Activated CD4-positive, CD25-positive, alpha-beta regulatory T cell treated with anti-CD3 and anti-CD28 coated beads, Interleukin-2, amount 50 U/mL, for 24 hours (primary cell): ENCODE measurements at places on chromosomes 7 and 10.
A peak's percentile ranks its signal among the peaks of the same experiment; 100 is the strongest.

GRCh38 chr7:36984710-36985312, 260.5 kb upstream of the AOAH start:
- no peak for ATAC-seq

GRCh38 chr10:76086761-76087639, 655.6 kb downstream of the LRMDA start:
- no peak for ATAC-seq

GRCh38 chr7:112156412-112156811, 49.8 kb downstream of the DOCK4 start:
- no peak for ATAC-seq

DNA sequence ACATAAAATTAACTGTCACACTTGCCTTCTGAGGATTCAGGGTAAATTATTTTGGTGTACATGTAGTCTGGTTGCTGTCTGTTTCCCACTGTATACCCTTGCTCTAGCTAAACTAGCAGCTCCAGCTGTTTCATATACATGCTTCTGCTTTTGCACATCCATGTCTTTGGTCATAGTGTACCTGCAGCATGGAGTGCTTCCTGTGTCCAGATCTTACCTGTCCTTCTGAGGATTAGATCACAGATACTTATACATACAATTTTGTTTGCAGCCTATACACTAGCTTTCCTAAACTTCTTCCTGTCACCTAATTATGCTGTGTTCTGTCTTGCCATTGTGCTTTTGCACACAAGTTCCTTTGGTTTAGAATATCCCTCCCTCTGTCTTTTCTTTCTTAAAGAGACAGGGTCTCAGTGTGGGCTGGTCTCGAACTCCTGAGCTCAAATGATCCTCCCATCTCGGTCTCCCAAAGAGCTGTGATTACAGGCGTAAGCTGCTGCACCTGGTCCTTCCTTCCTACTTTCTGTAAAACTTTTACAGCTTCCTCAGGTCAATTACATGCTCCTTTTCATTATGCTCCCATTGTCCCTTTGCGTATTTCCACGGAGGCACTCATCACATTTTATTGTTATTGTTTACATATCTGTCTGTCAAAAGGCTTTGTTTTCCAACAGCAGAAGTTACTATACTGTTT, 33.8 kb downstream of the TPST1 start:
- ATAC-seq = no peak

GRCh38 chr7:135353832-135354231, 120.2 kb downstream of the STRA8 start:
- ATAC-seq = no peak

DNA sequence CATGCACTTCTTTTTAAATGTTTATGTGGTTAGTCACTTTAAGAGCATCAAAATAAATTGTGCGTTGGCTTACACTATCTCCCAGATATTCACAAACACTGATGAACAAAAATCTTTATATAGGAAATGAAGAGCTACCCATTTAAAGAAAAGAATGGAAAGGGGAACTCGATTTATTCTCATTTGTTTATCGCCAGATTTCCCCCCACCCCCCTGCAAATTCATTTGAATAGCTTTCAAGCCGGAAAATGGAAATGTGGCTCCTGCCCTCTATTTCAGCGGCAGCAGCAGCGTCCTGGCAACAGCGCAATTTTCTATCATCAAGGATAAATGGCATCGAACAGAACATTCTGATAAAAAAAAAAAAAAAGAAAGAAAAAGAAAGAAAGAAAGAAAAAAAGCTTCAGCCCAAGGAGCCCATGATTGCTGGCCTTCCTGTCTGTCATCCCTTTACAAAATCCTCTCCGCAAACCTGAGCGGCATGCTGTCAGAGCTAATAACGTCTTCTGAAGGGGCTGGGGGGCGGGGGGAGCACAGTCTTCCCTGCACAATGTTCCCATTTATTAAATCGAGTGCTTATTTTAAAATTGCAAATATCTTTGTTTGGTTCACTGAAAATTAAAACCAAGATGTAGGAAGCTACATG, 13.7 kb upstream of the DLX6 start:
- ATAC-seq = no peak

GRCh38 chr7:122974229-122974628, 21.3 kb downstream of the TAS2R16 start:
- ATAC-seq = no peak

DNA sequence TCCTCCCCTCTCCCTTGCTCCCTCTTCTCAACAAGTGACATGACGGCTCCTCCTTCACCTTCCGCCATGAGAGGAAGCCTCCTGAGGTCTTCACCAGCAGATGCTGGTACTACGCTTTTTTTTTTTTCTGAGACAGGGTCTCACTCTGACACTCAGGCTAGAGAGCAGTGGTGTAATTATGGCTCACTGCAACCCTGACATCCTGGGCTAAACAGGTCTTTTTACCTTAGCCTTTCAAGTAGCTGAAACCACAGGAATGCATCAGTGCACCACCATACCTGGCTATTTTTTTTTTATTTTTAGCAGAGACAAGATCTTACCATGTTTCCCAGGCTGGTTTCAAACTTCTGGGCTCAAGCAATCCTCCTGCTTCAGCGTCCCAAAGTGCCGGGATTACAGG, 43.6 kb downstream of the MDH2 start:
- no peak for ATAC-seq

DNA sequence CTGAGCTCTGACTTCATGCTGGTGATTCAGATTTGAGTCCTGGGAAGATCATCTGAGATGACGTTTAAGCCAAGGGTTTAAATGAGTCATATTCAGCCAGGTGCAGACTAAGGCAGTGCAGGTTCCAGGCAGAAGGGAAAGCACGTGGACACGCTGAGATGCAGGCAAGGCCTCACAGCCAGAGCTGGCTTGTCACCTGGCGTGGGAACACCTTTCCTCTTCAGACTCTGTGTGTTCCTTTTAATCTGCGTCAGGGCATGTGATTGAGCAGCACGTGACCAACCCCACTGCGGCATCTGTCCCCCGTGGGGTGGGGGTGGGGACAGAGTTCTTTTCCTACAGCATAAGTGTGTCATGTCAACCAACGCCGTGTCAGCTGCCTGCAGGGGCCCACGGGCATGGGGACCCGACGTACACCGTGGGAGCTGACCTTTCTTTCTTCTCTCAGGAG, 10.7 kb upstream of the IDI2 start:
- peak; percentile 98 for ATAC-seq

GRCh38 chr10:16599662-16600061, 78.0 kb upstream of the C1QL3 start:
- ATAC-seq = no peak

DNA sequence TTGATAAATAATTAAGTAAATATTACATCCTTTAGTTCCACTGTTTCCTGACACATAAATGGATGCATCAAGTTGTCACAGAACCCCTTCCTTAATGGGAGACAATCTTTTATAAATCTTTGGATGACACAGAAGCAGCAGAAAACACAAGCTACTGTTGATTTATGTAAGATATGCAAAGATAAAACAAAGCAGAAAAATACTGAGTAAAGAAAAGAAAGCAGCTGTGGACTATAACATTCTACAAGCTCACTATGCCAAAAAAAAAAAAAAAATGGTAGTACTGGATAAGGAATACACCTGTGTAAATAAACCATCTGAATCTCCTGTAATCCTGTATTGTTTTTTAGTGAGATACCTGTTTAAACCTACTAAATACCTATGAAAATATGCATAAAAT, 92.0 kb upstream of the FAM180A start:
- no peak for ATAC-seq

DNA sequence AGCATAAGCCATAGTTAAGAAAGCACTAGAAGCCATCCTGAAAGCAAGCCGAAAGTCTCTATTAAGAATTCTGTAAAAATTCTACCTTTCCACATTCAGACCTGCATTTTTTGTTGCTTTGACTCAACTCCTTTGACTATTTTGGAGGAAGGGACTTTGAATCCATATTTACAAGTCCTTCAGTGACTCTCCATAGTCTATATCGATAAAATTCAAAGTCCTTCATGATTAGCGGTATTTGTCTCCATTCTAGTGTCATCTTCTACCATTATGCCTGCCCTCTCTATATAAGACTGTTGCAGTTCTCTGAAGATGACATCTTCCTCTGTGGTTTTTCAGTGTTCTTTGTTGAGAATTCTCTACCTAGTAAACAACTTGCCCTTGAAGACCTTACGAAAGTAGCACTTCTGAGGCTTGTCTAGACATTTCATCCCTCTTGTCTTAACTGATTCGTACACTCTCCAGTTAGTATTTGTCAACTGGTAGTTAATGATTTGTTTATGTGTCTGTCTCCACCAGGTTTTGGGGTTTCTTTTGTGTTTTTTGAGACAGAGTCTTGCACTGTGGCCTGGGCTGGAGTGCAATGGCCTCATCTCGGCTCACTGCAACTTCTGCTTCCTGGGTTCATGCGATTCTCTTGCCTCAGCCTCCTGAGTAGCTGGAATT, 1.7 kb downstream of the CCSER2 start:
- ATAC-seq = peak; percentile 1

DNA sequence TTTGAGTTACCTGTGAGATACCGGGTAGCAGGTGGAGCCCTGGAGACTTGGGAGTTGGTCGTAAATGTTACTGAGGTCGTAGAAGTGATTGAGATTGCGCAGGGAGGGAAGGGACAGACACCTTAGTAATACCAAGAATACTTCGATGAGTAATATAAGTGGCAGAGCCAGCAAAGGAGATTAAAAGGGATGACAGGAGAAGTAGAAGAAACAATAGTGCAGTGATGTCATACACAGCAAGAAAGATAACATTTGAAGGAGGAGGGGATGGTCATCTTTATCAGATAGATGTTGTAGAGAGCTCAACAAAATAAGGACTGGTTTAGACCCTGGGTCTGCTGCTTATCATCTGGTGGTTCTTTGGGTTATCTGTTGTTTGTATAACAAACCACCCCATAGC, 5.0 kb downstream of the BCCIP start:
- no peak for ATAC-seq

DNA sequence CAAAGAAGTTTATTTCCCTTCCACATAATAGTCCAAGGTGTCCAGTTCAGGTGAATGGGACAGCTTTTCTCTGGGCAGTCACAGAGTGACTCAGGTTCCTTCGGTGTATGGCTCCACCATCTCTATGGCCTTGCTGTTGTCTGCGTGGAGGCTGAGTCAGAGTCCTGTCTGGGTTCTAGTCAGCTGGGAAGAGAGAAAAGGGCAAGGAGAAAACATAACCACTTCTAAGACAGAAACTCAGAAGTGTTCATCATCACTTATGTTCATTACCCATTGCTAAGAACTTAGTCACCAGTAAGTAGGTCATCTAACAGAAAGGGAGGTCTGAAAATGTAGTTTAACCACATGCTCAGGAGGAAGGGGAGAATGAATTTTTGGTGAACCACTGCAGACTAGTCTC, 32.4 kb upstream of the CCDC7 start:
- ATAC-seq = peak; percentile 98

- no peak for ATAC-seq
Measured at GRCh38 chr10:96259150-96259549, 12.2 kb downstream of the BLNK start.

DNA sequence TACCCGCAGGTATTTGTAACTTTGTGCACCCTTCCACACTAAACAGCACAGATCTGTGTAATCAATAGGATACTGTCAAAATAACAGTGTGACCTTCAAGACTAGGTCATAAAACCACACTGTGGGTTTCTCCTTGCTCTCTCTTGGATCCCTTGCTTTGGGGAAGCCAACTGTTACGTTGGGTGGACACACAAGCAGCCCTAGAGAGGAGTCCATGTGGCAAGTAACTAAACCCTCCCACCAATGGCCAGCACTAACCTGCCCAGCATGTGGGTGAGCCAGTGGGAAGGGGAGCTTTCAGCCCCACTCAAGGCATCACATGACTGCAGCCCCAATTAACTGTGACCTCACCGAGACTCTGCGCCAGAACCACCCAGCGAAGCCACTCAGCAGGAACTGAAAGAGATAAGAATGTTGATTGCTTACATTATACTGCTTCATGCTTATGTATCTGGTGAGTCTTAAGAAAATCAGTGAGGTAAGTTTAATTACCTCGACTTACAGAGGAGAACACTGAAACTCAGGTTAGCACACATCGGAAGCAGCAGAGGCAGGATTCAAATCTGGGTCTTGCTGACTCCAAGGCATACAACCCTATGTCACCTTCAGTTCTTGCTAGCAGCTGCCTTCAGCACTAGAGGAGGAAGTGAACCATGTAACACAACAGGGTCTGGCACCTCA, 9.4 kb upstream of the ZC3HAV1 start:
- peak; percentile 70 for ATAC-seq

- no peak for ATAC-seq
Measured at GRCh38 chr7:54485044-54485443, 57.1 kb upstream of the VSTM2A start.

- ATAC-seq = no peak
Measured at GRCh38 chr7:128034825-128035224, 3.6 kb upstream of the LRRC4 start.

GRCh38 chr7:3805151-3805550, 504.1 kb downstream of the SDK1 start:
- ATAC-seq = no peak

GRCh38 chr7:108034586-108034985, 31.6 kb upstream of the LAMB1 start:
- ATAC-seq = no peak

DNA sequence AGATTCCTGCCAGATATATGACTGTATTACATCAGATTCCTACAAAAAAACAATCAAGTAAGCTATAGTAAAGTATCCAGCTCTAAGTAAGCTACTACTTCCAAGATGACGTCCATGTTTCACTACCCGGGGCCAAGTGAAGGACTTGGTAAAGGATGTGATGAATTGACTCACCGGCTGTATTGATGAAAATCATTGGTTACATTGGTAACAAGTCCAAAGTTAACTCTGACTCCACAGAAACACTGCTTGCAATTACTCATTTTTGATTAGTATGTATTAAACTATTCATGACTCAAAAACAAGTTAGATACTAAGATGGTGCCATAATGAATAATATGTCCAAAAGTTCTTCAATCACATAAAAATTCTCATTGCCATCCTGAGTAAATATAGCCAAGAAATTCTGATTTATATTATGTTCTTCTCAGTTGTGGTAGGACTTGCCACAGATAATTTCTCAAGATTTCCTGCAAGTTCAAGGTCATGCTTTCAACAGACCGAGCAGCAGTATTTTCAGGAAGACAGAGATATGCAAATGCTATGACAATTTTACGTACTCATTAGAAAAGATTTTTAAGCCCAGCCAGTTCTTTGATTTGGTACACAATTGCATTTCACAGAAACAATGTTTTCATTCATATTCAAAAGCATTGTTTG, 12.6 kb upstream of the DNAJC1 start:
- no peak for ATAC-seq

DNA sequence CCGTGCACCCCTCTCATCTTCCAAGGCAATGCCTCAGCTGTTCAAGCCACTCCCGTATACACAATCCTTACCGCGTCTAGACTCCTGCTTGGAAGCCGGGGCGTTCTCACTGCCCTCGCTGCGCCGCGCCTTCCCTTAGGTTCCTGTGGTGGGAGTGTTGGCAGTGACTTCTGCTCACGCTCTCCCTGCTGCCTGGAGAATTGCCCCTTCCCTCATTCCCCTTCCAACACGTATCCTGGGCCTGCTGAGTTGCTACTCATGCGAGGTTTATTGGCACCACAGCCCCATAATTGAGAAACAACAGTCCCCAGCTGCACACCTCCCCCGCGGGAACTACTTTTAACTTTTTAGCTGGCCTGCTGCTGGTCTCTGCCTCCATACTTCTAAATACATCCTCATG, 31.9 kb downstream of the RBM17 start:
- no peak for ATAC-seq

- no peak for ATAC-seq
Measured at GRCh38 chr7:131488361-131488760, 68.1 kb downstream of the PODXL start.

- ATAC-seq = no peak
Measured at GRCh38 chr10:91355998-91356397, 54.1 kb upstream of the HECTD2 start.
